ENCODE measurements at places on chromosomes 6 and 20. TPM values are rescaled to one million over a fixed set of nuclear protein-coding genes. Genes with fewer than 3 reads are reported as not detected.

Gene MACROD2
- 3.7 TPM for total RNA-seq

Gene ZSCAN23
- total RNA-seq, result 0.40 TPM

Gene FOXS1
- total RNA-seq, result not detected

Gene SDHAF4
- 4.7 TPM for total RNA-seq

Gene SMIM28
- not detected for total RNA-seq

Gene TBX18
- 0.30 TPM for total RNA-seq

Gene DACT2
- total RNA-seq, result 1.5 TPM

Gene PDE7B
- 3.4 TPM for total RNA-seq

Gene FAM209B
- total RNA-seq, result not detected

Gene MOXD1
- total RNA-seq, result 0.28 TPM

Gene RAET1L
- not detected for total RNA-seq

Gene COL12A1
- 1.6 TPM for total RNA-seq

Gene TFEB
- 8.9 TPM for total RNA-seq

Gene TTK
- total RNA-seq, result 0.28 TPM

Gene NKX2-4
- not detected for total RNA-seq

Gene DAAM2
- total RNA-seq, result 6.0 TPM

Gene TMC2
- total RNA-seq, result not detected

Gene GRIK2
- 0.10 TPM for total RNA-seq

Gene LCA5
- 0.45 TPM for total RNA-seq

Gene TMEM244
- not detected for total RNA-seq

Gene GHRH
- total RNA-seq, result not detected

Gene TMEM217
- not detected for total RNA-seq

Gene EIF2S2
- total RNA-seq, result 20.2 TPM

Gene RPN2
- 128 TPM for total RNA-seq

Gene SLC17A3
- 10.4 TPM for total RNA-seq

Gene RPS6KA2
- 12.4 TPM for total RNA-seq

Gene RSPH4A
- not detected for total RNA-seq

Gene PMEPA1
- total RNA-seq, result 5.2 TPM

Gene COL11A2
- total RNA-seq, result 0.55 TPM

Gene KHDC1L
- not detected for total RNA-seq

Gene LST1
- total RNA-seq, result 10.2 TPM

Gene FOXC1
- total RNA-seq, result 0.38 TPM

Gene NRSN1
- not detected for total RNA-seq

Gene PSMB1
- 89.8 TPM for total RNA-seq

Gene MCHR2
- total RNA-seq, result not detected

Gene FUT9
- not detected for total RNA-seq

Gene MAK
- total RNA-seq, result not detected

Gene SEMG1
- total RNA-seq, result not detected

Gene ANGPT4
- total RNA-seq, result 0.05 TPM

Gene SLC17A4
- 19.2 TPM for total RNA-seq

Gene MATN4
- not detected for total RNA-seq

Gene HSPA12B
- total RNA-seq, result 1.4 TPM

Gene ERVFRD-1
- total RNA-seq, result 0.08 TPM

Gene RCAN2
- total RNA-seq, result 1.2 TPM

Gene OLIG3
- not detected for total RNA-seq
